ENCODE measurements at places on chromosomes 4 and X.

DNA sequence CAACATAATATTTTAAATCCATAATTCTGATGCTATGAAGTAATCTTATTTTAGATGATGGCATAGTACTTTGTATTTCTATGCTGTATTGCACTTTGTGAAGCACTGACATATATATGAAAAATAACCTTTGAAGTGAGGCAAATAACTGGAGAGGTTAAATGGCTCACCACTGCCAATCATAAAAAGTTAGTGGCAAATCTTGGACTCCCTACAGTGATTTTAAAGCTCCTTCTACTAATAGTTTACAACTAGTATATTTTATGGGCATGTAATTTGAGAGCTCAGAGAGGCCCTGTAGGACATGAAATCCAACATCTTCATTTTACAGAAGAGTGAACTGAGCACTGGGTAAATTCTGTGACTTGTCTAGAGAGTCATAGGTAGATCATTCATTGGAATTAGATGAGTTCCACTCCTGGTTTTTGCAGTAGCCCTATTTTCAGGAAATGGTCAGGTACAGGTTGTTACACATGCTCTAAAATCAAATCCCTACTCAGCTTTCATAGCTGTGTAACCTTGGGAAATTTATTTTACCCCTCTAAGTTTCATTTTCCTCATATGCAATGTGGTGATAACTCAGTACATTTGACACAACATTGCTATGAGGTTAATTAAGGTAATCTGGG lies 804 bp upstream of the GC start:
- no peak for DNase-seq

DNA sequence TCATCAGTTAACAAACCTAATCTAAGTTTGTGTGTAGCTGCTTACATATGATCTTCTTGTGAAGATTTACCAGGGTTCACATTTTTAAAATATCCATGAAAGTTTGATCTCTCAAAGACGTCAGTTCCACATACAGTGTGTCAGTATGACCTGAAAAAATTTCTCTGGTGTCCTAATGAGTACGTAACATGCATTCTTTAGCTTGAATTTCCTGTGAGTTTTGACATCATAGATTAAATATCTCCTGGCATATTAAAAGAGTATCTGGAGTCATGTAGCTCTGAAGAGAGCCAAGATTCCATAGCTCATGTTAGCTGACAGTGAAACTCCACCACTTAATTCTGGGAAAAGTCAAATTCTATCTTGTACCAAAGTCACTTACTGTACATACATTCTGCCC lies 43.9 kb upstream of the PDLIM5 start:
- DNase-seq: no peak

DNA sequence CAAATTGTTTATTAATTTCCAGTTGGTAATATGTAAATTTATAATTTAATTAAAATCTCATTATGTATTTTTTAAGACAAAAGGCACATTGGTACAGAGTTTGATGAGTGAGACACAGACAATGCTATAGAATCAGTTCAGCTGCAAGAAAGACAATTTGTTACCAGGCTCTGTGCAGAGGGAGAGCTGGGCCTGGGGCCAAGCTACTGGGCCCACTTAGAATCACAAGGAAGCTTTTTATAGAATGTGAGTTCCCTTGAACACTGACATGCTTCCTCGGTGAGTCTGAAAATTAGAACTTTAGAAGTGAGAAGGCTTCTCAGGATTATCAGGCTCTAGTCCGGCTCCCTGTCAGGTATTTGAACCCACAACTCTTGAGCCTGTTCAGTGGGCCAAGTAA lies 129.0 kb downstream of the AFF2 start:
- DNase-seq: no peak

- DNase-seq: no peak
Observed at GRCh38 chr4:165070560-165070959, 16.9 kb downstream of the TRIM75 start.

DNA sequence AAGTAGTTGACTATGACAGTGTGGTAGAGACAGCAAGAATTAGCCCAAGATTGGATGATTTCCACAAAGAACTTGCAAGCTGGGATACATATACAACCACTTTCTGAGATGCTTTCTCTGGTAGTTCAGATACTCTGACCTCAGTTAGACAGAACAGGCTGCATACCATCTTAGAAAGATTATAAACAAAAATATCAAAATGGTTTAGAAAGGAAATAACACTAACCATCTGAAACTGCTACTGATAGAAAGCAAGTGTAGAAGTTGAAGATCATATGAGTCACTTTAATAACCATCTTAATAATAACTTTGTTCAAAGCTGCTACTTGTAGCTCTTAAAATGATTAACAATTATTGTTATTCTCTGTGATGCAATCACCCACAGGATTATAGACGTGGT lies 255.4 kb upstream of the TTC29 start:
- DNase-seq: no peak

- DNase-seq: no peak
Observed at GRCh38 chr4:10040049-10040892, 19.0 kb upstream of the SLC2A9 start.

- DNase-seq: no peak
Observed at GRCh38 chr4:143082701-143083100, 102.0 kb upstream of the USP38 start.

- DNase-seq: no peak
Observed at GRCh38 chr4:8581094-8581861, 1.1 kb downstream of the GPR78 start.
